ENCODE measurements at places on chromosomes 12 and 14.

GRCh38 chr12:19842116-19842515 is 402.8 kb downstream of the AEBP2 start:
- no peak for DNase-seq

GRCh38 chr12:121499929-121500793 is 80.7 kb downstream of the KDM2B start:
- DNase-seq, result peak; percentile 71

DNA sequence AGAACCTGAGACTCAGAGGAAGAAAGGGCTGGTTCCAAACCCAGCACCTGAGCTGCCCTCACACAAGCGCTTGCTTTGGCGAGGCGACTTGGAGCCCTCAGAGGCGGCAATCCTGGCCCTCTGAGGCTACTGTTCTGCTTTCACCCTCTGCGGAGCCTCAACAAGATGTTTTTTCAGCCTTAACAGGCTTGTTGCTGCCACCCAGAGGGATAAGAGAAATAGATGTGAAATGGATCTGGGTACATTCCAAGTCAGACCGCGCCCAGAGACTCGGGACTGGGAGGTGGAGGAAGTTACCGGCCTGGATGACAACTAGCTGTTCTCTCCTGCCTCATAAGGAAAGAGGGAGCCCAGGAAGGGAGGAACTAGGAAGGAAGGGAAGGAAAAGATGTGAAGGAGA is 89.6 kb downstream of the TTC7B start:
- no peak for DNase-seq

DNA sequence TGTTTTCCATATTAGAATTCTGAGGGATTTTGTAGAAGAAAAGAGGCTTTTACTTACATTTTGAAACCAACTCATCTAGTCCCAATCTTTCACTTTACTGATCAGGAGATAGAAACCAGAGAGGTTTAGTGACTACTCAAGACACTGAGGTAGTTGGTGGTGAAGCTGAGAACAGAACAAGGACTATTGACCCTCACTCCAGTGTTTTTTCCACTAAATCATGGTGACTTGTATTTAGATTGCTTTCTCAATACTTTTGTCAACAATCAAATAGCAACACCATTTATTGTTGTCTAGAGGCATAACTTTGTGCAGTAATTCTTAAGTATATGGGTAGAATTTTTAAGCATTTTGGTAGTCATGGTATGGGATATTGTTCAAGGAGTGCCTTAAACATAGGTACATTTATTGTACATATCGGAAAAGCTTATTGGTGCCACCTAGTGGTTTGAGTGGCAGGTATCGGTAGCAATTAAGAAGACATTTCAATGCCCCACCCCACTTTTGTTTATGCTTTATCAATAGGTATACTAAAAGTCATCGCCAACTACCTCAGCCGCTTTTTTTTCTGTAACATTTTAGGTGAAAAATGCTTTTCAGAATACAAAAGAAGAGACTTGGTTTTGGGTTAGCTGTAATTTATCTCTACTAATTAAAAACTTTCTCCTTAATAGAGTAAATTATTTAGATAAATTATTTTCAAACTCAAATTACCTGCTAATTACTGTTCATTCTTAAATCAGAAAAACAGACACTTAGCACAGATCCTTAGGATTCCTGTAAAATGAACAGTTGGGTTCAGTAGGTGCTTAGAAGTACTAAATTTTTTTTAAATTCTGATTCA is 47.3 kb upstream of the PAWR start:
- peak; percentile 34 for DNase-seq

DNA sequence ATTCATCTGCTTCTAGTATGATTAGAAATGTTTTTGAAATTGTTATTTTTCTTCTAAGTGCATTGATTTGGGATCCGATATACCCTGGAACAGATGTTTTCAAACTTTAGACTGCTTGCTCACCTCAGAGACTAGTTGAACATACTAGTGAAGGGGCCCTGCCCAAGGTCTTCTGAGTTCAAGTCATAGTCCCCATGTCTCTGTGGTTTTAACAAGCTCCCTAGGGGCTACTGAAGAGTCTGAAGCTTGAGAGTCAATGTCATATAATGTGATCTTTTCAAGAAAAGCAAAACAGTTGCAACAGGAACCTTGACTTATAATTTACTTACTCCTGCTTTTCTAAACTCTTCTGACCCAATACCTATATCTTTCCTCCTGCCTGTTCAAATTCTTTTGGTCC is 7.5 kb upstream of the UBE2N start:
- DNase-seq, result no peak

GRCh38 chr12:116150452-116150851 is 127.0 kb downstream of the MED13L start:
- DNase-seq, result no peak

- DNase-seq, result peak; percentile 35
Measured at GRCh38 chr12:56991319-56992246, 14.8 kb downstream of the ZBTB39 start.

GRCh38 chr14:31965071-31965734 is 111.9 kb upstream of the ARHGAP5 start:
- no peak for DNase-seq

DNA sequence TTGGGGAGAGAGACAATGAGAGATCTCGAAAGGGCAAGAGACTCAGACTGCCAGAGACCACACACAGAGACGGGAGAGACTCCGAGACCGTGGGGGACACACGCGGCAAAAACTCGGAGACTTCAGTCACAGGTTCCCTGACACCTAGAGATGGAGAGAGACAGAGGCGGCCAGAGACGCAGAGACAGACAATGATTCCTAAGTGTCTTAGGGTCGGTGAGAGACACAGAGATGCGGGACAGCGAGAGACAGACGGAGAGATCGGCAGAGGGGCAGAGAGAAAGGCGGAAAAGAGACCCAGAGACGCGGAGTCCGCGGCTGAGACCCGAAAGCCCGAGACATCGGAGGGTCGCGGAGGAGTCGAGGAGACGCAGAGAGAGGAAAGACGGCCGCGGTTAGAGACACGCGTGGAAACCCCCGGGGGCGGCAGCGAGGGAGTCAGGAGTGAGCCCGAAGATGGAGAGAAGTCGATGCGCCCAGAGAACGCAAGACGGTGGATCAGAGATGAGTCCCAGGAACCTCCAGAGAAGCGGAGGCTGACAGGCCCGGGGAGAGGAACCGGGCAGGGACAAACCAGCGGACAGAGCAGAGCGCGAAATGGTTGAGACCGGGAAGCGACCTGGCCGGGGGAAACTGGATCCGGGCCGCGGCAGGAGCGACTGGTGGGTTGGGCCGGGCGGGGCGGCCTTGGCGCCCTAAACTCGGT is 7.8 kb downstream of the LHX5 start:
- no peak for DNase-seq

DNA sequence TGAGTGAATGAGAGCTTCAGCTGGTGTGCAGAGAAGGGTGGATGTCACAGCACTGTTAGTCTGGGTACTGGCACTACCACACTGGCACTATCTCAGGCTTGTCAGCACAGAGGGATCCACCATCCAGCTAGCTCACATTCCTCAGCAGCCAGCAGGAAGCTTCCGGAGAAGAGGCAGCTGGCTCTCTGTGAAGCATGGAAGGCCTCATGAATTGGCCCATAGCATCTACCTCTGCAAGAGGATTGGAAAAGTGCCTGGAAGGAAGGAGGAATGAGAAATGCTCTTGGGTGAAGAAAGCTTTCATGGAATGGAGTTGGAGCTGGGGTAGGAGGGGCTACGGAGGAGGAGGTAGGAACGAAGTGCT is 9.9 kb downstream of the KRT83 start:
- DNase-seq, result no peak

DNA sequence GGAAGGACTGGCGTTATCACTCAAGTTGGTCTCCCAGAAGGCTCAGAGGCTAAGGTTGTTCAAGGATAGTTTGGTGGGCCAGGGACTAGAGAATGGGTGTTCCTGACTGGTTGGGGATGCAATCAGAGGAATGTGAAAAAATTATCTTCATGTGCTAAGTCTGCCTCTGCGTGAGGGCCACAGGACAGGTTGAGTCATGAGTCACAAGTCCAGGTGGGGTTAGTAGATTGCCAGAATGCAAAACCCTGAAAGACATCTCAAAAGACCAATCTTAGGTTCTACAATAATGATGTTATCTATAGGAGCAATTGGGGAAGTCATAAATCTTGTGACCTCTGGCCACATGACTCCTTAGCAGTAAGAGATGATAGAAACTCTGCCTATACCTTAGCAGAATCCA is 220.1 kb upstream of the EEA1 start:
- DNase-seq, result no peak

GRCh38 chr12:2804393-2805142 is 7.9 kb upstream of the ITFG2 start:
- no peak for DNase-seq

DNA sequence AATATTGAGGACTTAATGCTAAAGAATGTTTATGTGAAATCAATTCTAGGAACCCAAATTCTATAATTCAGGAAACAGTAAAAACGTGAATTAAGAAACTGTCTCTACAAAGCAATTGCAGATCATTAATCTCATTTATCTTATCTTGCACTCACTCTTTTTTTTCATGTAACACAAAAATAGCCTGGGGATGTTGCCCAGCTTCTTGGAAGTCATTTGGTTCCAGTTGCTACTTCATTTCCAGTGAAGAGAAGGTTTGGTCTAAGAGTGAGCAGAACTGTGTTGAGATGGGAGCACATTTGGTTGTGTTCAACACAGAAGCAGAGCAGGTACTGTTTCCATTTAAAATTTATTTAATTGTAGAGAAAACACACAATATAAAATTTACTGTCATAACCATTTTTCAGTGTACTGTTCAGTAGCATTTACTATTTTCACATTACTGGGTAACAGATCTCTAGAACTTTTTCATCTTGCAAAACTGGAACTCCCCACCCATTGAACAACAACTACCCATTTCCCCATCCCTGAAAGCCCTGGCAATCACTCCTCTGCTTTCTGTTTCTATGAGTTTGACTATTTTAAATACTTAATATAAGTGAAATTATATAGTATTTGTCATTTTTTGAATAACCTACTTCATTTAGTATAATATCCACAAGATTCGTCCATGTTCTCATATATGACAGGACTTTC is 9.7 kb downstream of the CLEC6A start:
- peak; percentile 91 for DNase-seq

DNA sequence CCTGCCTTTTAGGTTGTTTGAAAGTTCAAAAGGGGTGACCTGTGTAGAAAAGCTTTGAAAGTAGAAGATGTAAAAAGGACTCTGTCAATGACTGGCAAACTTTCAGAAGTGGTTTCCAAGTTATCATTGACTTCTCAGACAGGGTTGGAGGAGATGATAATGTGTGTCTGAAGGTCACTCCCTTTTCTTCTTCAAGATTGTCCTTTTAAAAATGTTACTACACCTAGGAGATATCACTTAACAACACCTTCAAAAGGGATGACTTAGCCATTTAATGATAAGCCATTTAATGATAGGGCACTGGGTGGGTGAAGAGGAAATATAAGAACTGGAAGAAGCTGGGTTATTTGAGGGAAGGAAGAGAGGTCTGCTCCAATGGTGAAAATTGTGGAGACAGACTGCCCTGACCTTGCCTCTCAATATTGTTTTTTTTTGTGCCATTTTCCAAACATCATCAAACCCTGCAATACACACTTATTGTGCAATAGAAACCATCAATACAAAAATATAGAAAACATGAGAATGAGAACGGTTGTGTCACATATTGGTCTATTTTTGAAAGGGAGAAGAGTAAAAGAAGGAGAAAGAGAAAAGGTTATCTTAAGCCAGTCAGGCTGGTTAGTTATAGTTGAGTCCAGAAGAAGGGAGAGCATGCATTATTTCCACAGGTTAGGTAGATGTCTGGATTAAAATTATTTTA is 38.8 kb downstream of the BEST3 start:
- DNase-seq, result no peak

DNA sequence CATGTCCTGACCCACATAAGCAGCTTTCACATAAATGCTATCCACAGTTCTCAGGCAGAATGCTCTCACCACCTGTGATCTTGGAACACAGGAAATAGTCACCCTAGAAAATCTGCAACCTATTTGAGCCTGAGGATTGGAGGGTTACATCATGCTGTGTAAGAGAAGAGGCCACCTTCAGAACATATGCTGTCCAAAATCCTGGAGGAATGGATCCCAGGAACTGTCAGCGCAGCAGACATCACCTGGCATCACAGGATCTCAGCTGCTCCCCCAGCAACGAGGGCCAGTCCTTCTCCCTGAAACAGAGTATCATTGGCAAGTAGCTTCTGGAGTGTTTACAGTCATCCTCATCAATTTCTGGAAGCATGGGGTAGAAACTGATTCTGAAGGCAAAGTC is 63.2 kb upstream of the LTA4H start:
- DNase-seq, result no peak

- no peak for DNase-seq
Measured at GRCh38 chr12:47231456-47231855, 151.7 kb upstream of the AMIGO2 start.

- peak; percentile 37 for DNase-seq
Measured at GRCh38 chr12:66066929-66067523, 63.5 kb downstream of the LLPH start.

GRCh38 chr12:70885956-70886355 is 34.6 kb downstream of the PTPRR start:
- DNase-seq, result no peak

GRCh38 chr14:89767861-89768268 is 186.7 kb downstream of the EFCAB11 start:
- DNase-seq, result peak; percentile 67

- DNase-seq, result no peak
Measured at GRCh38 chr12:128794661-128795529, 28.9 kb downstream of the SLC15A4 start.

DNA sequence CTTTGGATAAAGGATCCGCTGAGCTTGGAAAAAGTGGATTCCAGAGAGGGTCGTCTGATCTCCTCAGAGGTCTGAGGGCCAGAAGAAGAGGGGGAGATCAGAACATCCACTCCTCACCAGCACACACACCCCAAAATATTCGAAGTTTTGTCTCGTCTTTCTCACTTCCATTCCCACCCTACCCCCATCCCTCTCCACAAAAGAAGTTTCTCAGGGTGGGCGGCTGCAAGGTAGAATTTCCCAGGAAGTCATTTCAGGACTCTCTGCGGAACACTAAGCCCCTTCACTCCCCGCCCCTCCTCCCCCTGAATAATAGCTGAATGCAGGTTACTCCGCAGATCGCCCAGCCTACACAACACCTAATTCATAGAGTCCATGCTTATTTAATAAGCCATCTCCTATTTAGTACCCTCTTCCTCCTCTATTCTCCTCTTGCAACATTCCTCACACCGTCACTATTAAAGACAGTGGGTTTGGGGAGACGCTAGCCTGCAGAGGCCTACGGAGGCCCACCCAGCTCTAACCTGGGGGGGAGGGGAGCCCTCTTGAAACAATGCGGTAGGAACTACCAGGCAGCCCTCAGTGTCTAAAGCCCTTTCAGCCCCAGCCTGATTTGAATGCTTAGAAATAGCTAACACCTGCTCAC is 649 bp upstream of the SALL2 start:
- DNase-seq, result no peak

DNA sequence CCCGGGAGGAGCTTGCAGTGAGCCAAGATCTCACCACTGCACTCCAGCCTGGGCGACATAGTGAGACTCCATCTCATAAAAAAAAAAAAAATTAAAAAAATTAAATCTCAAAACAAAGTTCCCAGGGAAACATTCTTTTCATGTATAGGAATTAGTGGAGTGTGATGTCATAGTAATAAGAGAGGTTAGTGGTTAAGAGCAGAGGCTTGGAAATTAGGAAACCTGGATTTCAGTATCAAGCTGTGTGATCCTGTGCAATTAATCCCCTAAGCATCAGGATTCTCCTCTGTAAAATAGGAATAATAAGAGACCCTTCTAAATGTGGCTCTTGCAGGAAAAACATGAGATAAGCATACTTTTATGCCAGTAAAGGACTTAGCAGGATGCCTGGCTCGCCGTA is 3.1 kb upstream of the TXNRD1 start:
- DNase-seq, result no peak

- DNase-seq, result no peak
Measured at GRCh38 chr12:6225630-6226001, 25.4 kb downstream of the CD9 start.
